GM12891 (cell line): ENCODE measurements at places on chromosomes 13 and 19.

DNA sequence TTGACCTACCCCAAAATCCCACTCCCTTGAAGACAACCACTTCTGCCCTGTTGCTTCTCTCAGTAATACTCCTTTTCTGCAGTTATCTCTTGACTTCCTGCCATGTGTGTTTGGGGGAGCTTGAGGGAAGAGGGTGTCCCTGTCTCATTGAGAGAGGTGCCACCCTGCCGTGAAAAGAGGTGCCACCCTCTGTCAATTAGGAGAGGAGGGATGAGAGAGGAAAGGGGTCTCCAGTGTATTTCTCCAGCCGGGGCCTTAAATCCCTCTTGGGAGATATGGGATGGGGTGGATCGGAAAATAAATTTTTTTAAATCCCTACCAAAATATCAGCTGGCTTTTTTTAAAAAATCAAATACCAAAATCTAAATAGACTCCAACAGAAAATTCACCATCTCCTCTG lies 16.5 kb downstream of the PLD3 start:
- DNase-seq: no peak

GRCh38 chr13:60617991-60618733 lies 221.1 kb downstream of the TDRD3 start:
- DNase-seq: no peak

DNA sequence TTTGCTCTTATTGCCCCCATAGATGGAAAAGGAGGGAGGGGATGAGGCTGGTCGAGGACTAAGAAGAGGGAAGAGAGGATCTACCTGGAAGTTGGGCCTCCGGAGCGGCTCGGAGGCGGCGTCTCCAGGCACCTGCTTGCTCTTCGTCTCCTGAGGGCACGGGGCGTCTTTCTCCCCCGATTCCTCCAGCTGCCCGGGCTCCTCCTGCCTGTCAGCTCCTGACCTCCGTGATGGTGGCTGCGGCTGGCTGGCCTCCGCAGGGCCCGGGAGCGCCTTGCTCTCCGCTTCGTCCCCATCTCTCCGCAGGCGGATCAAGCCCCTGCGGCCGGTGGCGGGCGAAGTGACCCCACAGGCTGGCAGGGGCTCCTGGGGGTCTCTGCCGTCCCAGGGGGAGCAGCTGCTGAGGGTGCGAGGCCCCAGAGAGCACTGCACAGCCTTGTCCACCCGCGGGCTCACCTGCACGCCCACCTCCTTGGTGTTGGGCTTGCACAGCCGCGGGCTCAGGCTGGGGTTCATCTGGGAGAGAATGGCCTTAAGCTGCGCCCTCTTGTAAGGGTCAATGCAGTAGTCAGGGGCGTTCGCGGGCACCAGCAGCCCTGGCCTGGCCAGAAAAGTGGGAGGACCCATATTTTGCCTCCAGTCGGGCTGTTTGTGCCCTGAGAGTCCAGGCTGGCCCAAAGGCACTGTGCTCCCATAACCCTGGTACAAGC lies 3.8 kb downstream of the ZAR1L start:
- no peak for DNase-seq

DNA sequence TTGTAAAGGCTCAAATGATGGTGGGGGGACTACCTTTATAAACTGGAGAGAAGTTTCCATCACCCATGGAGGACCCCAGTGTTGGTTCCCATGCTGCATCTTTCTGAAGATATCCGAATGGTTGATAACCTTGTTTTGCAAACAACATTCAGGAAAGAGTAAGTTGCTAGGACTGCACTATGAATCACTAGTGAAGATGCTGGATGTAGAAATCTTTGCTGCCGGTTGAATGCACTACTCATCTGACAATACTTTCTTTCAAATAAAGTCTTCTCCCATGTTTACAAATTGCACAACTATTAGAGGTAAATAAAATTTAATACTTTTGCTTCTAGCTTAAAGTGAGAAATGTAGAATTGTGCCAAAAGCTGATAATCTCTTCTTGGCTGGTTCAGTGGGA lies 198.4 kb upstream of the SLITRK6 start:
- DNase-seq: no peak

DNA sequence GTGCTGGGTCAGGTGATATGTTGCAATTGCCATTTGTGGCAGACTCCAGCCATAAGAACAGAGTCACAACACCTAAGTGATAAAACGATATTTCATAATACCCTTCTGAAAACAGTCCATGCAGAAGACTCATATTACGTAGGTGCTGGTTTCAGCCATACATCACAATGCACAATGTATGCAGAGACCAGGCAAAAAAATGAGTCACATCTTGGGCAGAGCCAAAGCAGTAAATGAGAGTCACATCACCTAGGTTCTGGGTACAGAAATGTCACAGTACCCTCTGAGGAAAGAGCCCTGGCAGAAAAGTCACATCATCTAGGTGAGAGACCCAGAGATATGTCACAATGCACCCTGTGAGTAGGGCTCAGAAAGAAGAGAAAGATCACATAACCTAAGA lies 125.2 kb upstream of the ZNF91 start:
- DNase-seq: no peak

DNA sequence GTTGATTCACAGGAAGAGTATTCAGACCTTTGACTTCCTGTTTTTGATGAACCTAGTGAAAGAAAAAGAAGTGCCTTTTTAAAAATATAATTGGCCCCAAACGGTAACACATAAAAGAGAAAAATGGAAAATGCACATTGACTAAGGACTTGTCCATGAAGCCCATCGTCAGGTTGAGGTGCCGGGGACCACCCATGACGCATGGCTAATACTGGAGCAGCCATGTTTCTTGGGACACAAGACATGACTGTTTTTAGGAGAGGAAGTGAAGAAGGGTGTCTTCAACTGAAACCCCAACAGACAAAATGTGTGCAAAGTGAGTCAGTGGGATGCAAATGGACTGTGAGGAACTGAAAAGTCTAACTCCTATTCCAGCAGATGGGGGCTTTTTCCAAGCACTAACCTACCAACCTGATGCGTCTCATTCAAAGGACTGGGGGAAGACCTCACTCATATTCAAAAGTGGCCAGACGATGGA lies 459.4 kb downstream of the FOXO1 start:
- no peak for DNase-seq

GRCh38 chr19:49954933-49955332 lies 6.0 kb downstream of the SIGLEC11 start:
- DNase-seq: no peak

- no peak for DNase-seq
Observed at GRCh38 chr13:66425741-66426140, 804.4 kb downstream of the PCDH9 start.

DNA sequence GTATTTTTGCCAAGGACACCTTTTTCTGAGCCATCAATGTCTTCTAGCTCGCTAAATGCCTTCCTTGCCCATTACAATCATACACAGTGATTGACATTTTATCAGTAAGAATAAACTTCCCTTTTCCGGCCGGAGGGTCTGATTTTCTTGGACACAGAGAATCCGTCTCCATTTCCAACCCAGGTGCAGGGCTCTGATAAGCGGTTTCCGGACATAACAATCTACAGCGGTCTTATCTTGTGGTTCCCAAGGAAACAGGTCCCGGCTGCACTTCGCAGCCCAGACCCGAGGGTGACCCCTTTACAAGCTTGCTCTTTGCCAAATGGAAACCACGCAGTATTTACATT lies 5.1 kb upstream of the ZNF77 start:
- DNase-seq: no peak

- DNase-seq: no peak
Observed at GRCh38 chr19:13127051-13127450, 9.0 kb downstream of the NACC1 start.

GRCh38 chr19:6617374-6617773 lies 26.4 kb upstream of the CD70 start:
- no peak for DNase-seq

DNA sequence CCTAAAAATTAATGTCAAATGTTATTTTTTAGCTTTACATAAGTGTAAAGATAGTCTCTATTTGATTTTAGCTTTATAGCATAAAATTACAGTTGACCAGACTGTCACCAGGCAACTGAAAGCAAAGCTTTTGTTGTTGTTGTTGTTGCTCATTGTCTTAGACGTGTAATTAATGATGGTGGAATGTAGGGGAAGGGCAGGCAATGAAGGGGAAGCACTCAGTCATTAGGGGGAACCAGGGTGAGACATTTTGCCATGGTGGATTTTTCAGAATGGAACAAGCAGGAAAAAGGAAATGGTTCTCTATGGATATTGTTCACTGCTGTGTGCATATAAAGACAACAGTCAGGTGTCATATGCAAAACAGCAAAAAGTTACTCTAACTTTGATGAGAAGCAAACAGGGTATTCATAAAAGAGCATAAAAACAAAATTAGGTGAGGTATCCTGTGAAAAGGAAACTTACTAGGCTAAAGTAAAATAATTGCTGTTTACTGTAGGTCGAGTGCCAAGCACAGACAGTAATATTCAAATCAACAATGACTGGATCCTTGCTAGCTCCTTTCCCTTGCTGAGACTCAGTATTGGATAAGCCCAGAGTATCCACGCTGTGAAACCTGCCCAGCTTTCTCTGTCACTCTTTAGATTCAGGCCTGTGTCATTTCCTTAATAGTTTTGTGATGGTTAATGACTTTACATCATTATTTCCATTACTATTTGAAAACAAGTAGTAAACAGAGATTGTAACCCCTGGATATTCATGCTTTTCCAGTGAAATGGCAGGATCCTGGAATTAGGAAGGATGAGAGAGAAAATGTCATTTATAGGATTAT lies 110.5 kb downstream of the LRCH1 start:
- DNase-seq: no peak

- DNase-seq: no peak
Observed at GRCh38 chr13:26326562-26326961, 72.6 kb downstream of the CDK8 start.

DNA sequence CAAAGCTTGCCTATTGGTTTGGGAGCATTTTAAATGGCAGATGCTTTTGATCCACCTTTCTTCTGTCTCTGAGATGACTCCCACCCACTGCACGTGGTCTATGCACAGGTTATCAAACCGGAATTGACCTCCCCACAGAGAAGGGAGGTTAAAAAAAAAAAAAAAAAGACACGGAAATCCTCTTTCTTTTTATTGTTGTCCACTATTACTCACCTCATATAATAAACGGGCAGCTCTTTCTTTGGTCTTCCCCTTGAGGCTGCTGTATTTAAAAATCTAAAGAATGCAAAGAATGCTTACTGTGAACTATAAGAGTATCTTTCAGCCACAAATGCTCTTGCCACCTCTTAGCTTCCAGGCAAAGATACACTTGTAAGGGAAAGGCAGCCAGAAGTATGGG lies 329.7 kb downstream of the NDFIP2 start:
- no peak for DNase-seq

DNA sequence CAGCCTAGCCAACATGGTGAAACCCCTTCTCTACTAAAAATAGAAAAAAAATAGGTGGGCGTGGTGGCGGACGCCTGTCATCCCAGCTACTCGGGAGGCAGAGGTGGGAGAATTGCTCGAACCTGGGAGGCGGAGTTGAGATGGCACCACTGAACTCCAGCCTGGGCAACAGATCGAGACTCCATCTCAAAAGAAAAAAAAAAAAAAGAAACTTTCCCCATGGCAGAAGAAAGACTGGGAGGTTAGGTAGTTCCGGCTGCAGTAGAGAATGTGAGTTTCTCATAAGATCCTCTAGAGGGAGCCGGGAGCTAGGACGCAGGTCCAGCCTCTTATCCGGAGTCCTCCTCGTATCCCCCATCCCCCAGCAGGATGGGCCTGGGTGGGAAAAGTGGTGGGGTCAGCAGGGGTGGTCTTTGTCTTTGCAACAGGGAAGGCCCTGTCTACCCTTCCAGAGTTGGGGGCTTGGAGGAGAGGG lies 13.2 kb upstream of the CREB3L3 start:
- peak; percentile 58 for DNase-seq

- no peak for DNase-seq
Observed at GRCh38 chr13:76329004-76329403, 557.2 kb downstream of the KCTD12 start.

- DNase-seq: no peak
Observed at GRCh38 chr13:101303521-101303920, 112.8 kb downstream of the NALCN start.

DNA sequence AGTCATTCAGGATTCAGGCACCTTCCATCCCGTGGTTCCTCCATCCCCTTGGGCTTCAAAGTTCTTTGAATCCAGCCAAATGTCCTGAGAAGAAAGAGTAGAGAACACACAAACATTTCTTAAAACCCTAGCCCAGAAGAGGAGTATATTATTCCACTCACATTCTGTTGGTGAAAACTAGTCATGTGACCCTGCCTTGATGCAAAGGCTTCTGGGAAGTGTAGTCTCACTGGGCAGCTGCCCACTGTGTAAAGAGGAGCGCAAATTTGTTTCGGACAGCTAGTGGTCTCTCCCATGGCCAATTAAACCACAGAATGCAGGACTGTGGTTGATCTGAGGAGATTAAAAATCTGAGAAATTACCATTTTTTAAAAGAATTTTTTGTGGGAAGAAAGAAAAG lies 304.4 kb downstream of the SUCLA2 start:
- DNase-seq: no peak

DNA sequence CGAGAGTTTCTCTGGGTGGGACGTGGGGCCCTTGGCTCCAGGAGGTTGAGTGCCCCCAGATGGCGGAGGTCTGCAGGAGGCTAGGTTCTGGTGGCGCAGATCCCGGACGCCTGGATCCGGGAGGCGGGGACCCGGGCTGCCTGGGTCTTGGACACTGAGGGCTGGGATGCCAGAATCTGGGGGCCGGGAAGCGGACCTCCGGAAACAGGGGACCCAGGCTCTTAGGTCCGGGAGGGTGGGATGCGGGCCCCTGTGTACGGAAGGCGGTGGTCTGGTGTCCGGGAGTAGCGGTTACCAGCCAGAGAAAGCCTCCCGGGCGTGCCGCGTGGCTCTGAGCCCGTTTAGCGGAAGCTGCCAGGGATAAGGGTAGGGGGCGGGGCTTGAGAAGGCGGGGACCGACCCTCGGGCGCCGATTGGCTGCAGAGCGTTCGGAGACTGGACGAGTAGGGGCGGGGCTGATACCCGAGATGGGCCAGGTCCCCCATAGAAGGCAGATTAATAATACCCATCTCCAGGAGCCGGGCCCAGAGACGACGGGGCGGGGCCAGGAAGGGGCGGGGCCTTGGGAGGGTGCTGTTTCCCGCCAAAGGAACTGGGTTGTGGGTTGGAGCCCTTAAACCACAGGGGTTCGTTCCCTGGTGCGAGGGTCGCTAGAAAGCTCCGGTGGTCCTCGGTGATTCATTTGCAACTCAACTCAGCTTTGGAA lies at the start of gene SLC1A5:
TSS of gene SLC1A5 (minus strand) at position 333 of the 706 bp plus-strand sequence. CDS start 629 bp downstream, outside the sequence.
- peak; percentile 93 for DNase-seq

DNA sequence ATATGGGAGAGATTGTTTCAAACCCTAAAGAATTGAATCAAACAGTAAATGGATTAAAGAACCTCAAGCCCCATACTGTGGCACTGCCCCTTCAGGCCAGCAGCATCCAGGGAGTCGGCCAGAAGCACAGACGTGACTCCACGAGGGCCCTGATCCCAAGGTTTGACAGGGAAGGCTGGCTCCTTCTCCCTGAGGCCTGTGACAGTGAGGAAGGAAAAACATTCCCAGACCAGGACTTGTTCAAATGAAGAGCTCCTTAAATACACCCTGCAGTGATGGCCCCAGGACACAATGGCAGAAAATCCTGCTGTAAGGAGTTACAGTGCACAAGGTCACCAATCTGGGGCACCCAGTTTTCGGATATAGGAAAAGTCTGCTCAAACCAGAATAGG lies 91.0 kb downstream of the COL4A1 start:
- DNase-seq: no peak
